Stimulated activated CD4-positive, alpha-beta T cell treated with anti-CD3 and anti-CD28 coated beads, Interleukin-2, amount 100 ng/mL, for 48 hours (primary cell): ENCODE measurements at places on chromosomes 3 and 15.

DNA sequence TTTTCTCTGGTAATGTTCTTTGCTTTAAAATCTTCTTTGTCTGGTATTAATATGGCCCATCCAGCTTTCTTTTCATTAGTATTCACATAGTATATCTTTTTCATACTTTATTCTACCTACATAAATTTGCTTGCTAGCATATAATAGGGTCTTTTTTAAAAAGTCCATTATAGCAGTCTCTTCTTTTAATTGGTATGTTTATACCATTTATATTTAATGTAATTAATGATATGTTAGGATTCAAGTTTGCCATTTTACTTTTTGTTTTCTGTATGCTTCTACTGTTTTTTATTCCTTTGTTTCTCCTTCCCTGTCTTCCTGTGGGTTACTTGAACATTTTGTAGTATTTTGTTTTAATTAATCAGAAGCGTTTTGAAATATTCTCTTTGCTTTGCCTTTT lies 89.0 kb downstream of the CHCHD6 start:
- DNase-seq, result no peak

GRCh38 chr15:67085818-67086636 lies 20.6 kb downstream of the SMAD3 start:
- DNase-seq, result no peak

DNA sequence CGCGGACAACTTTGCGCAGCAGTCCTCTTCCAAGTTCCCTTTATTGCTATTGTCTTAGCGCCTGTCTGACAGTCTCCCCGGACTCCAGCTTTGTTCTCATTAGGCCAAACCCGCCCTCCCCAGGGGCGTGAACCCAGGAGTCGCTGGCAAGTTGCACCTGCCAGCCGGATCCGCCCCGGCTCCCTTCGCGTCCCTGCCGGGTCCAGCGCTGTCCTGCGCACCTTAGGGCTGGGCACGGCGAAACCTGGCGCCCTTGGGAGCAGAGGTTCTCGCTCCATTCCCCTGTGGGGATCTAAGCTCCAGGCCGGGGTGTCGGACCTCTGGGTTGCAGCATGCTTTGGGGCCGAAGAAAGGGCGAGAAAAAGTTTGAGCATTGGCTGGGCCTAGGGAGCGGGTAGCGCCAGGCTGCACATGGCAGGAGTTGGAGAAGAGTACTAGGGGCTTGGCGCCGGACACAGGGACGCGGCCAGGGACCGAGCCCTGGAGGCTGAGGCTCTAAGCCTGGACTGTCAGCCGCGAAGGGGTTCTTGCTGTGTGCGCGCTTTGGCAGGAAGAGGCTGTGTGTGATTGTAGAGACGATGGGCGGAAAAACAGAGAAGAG lies 335.1 kb upstream of the THRB start:
- DNase-seq, result no peak

DNA sequence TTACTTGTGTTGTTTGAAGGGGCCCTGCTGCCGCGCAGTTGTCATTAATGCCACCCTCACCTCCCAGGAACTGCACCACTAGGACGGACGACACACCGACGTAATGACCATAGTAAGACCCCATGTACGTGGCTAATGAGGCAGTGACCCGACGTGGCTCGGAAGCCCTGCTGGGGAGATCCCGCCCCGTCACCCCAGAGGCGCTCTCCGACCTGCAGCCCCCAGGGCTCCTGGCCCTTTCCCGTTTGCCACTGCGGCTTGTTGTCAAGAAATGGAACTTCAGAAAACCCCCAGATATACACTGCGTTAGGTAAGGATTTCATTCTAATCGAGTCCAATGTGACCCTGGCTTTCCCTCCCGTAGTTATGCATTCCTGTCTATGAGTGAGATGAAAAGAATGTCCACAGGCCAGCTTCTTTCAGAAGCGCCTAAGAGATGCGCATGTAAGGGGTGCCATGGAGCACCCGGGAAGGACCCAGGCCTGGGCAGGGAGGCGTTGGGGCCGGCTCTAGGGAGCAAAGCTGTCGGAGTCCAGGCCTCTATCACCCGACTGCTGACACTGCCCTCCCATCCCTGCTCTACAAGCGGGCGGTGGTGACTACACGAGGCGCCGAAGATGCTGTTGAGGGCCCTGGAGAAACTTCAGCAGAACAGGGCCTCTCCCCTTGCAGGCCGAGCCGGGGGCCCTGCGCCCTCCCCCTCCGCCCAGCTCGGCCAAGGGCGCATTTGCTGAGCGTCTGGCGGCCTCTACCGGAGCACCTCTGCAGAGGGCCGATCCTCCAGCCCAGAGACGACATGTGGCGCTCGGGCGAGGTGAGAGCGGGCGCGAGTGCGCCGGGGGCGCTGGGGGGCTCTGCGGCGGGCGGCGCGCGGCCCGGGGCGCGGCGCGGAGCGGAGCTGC lies at the start of gene GABRA5:
GABRA5 (plus strand) TSS at position 765 of the 902 bp plus-strand sequence. CDS start 2,187 bp downstream, outside the sequence.
- DNase-seq, result no peak

GRCh38 chr3:157920822-157921700 lies 185.2 kb downstream of the SHOX2 start:
- DNase-seq, result no peak

DNA sequence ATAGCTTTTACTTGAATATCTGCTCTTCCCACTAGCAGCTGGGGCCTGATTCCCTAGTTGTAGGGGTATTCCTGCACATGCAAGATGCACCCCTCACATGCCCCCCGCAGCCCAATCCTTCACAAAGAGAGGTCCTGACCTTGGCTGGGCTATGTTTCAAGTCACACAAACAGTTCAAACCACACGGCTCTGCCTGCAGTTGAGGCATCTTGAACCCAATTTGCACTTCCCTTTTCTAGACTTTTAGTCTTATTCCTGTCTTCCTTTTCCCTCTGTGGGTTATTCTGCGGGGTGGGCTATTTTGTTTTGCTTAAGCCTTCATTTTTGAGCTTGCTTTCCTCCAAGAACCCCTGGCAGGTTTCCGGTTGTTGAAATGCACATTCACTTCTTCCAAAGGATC lies 13.3 kb upstream of the CCR1 start:
- DNase-seq, result no peak

DNA sequence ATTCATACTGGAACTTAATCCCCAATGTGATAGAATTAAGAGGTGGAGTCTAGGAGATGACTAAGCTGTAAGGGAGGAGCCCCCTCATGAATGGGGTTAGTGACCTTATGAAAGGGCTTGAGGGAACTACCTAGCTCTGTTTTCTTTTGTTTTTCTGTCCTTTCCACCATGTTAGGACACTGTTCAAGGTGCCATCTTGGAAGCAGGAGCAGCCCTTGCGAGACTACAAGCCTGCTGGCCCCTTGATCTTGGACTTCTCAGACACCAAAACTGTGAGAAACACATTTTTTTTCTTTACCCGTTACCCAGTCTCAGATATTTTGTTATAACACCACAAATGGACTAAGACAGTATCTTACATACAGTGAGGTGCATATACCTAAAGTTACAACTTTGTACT lies 26.5 kb downstream of the GOLGA6A start:
- no peak for DNase-seq
